ENCODE measurements at places on chromosomes 7 and 10.

DNA sequence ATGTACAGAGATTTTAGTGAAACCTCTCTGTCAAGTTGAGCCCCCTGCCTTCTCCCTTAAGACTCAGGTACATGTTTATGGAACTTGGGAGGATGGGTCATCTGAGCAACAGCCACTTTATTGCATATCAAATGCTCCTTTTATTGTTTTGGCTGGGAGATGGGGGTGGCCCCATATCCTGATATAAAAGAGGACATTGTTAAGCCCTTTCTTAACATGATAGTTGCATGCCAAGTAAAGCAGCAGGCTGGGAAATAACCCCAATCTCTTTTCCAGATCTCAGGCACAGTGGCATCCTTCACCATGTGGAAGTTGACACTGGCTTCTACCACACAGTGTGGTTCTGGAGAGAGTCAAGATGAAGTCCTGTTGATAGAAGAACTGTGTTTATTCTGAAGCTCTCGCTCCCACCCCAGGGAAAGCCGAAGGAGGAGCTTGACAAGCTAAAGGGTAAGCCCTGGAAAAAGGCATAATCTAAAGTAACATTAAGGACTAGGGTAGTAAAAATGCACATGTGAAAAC is 746.7 kb downstream of the SUGCT start:
- DNase-seq: no peak

DNA sequence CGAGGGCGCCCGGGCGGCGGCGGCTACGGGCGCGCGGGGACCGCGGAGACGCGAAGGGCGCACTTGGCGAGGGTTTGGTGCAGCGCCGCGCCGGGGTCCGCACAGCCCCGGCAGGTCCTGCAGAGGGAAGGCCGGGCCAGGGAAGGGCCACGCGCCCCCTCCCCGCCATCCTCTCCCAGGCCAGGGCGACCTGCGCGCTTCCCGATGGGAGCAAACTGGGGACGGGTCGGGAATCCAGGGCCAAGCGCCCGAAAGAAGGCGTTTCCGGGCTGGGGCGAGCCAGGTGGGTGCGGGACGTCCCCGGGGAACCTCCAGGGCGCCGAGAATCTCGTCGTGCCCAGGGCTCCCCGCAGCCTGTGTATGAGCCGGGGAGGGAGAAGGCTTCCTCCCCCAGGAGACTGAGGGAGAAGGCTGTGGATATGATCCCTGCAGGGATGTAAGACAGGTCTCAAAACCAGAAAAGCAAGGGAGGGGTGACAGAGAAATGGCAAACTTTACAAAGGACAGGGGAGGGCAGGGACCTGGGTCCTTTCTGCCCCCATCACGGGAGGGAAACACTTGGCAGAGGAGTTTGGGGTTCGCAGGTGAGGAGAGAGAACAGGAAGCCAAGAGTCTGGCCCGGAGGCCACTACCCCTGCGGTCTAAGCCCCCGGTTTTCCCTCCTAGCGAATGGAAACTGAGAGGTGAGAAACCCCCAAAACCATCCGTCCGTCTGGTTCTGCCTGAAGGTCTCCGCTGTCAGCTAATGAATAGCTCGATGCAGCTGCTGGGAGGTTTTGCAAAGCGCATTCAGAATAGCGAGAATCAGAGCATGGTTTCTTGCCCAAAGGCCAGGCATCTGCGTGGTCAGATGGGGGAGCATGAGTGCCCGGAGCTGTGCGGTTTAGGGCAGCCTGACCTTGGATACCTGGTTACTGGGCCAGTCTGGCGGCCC is 674 bp downstream of the AMZ1 start:
- no peak for DNase-seq

DNA sequence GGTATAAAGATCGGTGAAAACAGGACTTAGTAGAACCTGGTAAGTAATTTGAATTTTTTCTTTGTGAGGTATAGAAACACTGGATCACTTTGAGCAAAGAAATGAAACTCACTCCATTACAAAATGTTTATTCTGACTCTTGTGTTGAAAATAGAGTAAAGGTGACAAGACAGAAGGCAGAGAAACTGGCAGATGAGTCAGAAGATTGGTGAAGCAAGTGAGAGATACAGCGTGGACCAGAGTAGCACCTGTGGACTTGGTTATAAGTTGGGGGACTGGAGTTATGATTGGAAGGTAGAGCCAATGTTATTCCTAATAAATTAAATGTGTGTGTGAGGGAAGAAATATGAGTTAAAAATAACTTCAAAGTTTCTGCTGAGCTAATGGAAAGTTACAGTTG is 620.9 kb downstream of the ZWINT start:
- no peak for DNase-seq

DNA sequence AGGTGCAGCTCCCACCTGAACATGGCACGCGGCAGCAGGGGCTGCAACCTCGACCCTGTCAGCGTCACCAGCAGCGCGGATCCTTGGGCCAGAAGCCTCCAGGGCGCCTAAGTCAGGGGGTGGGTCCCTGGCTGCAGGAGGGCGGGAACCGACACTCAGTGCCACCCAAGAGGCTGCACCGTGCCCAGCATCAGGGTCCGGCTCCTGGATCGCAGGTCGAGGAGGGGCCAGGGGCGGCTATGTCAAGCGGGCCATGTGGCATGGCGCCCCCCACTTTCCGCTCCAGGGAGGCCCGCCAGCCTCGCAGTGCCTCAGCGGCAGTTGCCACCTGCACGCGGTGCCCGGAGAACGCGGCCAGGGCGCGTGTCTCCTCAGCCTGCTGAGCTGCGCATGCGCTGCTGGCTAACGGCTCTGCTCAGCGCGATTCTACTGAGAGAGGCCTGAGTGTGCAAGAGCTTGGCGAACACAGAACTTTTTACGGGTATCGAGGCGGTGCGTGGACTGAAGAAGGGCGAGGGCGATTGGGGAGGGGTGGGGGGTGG is at the start of gene ANKRD30A:
TSS of gene ANKRD30A (plus strand) at position 408 of the 542 bp plus-strand sequence. CDS start 190 bp downstream, outside the sequence.
- no peak for DNase-seq

GRCh38 chr10:55227967-55228366 is 426.9 kb upstream of the PCDH15 start:
- DNase-seq: no peak

Data from T-helper 1 cell (primary cell).